ENCODE measurements at places on chromosomes 7 and 10.
A peak's percentile ranks its signal among the peaks of the same experiment; 100 is the strongest.

GRCh38 chr10:77111611-77112550, 525.7 kb downstream of the KCNMA1 start:
- peak; percentile 48 for DNase-seq

DNA sequence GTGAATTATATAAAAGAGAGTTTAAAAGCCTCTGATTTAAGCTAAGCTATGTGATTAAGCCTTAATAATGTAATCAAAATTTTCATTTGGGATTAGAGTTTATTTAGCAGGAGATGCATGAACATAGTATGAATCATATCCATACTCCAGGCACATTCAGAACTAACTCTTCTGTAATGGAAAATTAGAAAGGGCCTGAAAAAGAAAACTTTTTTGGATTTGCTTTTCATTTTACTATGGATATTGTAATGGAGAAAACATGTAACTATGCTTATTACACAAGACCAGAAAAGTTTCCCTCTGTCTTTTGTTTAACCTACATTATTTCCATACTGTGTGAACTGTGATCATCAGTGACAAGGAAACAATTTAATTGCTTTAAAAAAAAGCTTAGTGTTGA, 22.0 kb downstream of the TES start:
- no peak for DNase-seq

DNA sequence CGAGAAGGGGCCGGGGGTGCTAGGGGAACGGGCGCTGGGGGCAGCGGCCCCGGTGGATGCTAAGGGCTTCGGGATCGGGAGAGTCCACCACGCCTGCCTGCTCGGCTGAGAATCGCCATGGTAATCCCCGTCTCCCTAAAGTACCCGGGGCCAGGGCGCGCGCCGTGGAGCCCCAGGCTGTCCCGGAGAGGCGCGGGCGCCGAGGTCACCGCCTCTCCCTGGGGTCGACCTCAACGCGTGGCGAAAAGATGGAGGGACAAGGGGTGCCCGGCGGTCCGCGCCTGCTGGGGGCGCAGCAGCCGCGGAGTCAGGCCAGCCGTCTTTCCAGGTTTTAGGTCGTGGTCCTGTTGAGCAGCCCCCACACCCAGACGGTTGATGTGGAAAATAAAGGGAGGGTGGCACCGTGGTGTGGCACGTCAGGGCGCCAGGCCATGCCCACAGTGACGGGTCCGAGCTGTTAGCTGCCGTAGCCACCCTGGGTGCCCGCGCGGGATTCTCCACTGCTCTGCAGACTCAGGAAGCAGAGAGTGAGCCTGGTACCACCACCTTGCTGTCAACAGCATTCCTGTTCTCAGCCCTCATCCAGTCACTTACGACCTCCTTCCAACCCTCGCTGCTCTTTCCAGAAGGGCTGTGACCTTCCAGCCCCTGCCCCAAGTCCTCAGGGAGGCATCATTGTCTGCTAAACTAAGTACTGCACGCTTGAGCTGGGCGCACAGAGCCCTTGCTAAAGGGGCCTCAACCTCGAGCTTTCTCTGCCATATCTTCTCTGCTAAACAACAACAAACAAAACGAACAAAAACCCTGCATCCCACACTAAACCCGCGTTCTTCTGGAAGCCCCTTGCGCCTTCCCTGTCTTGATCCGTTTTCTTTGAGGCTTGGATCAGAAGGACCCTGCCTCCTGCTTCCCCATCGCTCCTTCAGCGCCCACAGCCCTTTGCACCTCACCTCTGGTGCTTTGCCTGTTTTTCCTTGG, 666 bp downstream of the SMKR1 start:
- DNase-seq = no peak

DNA sequence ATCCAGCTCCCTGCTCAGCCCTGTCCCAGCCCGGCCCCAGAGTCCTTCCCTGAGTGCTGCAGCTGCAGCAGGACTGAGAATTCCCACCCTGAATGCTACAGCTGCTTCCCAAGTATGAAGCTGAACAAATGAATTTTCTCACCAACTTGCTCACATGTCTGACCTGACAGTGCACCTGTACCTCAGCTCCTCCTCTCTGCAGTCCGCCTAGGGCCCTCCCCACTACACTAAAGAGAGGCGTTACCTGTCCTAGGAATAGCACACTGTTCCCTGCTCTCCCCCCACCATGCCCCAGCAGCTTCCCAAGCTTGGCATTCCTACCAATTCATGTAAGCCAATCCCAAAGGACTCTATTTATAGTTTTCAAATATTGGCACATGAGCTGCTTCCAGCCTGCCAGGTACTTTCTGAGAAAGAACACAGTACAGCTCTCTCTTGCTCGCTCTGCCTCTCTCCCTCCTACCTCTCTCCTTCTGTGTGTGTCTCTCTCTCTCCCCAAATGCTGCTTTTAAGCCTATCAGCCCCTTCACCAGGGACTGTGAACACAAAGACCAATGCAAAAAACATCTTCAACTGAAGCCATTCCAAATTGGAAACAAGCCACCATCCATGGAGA, 400.1 kb downstream of the TNS3 start:
- no peak for DNase-seq

GRCh38 chr10:4154191-4154715, 369.2 kb upstream of the KLF6 start:
- no peak for DNase-seq

DNA sequence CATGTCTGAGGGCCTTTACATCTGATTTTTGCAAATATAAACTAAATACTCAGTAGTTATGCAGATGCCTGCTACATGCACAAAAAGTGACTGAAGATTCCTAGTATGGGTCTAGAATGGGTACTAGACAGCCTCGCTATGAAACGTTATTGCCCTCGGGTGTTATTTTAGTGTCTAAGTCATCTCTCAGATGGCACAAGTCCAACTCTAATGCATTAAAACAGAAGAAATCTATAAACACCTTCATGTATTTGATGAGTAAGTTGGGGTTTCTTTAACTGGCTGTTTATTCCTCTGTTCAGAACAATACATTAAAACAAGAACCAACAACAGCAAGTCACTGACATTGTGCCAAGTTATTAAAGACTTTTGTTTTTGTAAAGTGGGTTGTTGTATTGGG, 41.6 kb downstream of the TEX36 start:
- DNase-seq = no peak

GRCh38 chr10:76021398-76021797, 590.0 kb downstream of the LRMDA start:
- DNase-seq = peak; percentile 82

GRCh38 chr7:48042216-48042615, 6.9 kb downstream of the C7orf57 start:
- DNase-seq = no peak

DNA sequence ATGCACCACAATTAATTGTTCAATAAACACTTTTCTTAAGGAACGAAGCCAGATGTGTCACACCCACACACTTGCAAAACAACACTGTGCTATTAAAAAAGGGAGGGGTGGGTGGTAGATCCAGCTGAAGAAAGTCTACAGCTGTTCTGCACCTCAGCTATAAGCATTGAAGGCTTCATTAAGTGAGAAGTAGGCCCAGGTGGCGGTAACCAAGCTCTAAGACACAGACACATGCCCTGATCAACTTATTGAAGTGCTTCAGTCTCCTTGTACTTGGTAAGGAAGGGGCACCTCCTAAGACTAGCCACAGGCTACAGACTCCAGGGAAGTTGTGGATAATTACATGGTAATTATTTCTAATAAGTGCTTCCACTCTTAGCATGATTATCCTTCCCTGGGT, 4.5 kb upstream of the CPVL start:
- DNase-seq = no peak

DNA sequence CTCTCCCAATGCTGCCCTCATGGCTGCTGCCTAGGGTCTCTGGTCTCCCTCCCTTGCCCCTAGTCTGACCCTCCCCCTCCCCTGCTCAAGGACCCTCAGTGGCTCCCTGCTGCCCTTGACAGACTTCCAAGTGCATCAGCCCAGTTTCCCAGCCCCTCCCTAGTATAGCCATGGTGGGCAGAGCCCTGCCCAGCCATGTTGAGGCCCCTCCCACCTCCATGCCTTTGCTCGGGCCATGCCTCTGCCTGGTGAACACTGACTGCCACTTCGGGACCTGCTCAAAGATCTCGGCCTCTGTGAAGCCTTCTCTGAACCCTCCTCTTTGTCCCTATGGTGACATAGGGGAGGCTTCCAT, 73.2 kb downstream of the MYL10 start:
- no peak for DNase-seq

Measured in renal pelvis (tissue), 12 donors.